ENCODE measurements at places on chromosomes 3 and 15.

- no peak for DNase-seq
Observed at GRCh38 chr15:81024265-81024872, 23.6 kb downstream of the TLNRD1 start.

DNA sequence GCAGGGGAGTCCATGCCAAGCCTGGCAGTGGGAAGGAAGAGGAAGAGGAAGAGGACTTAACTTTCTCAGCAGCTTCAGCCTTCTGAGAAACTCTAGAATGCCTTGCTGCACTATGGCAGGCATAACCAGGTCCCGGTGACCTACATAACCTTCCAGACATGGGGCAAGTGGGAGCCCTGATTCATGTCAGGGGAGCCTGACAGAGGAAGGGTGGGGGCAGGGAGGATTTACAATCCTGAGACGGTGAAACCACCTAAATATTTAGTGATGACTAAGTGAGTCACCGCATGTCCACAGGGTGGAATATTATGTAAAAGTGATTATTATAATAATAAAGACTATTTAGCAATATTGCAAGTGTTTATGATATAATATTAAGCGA is 46.7 kb downstream of the AMOTL2 start:
- no peak for DNase-seq

DNA sequence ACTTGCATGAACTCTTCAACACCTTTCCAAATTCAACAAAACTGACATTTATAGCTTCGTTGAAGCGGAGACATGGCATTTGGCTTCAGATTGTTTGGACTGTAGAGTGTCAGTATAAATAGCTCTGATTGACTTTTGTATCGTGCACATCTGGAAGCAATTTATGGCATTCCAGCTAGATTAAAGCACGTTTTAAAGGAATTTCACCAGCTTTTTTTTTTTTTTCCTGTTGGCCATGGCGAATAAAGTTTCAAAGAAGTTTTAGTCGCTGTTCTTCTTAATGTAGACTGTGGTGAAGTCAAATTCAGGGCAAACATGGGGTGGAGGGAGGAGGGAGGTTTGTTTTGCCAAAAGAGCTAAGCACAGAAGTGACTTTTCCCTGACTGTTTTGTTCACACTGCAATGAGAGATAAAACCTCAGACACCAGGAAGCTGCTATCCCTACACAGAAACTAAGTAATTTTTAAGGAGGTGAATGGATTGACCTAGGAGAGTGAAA is 391.0 kb upstream of the RARB start:
- DNase-seq, result peak; percentile 2

GRCh38 chr3:186802701-186803100 is 3.6 kb downstream of the RFC4 start:
- no peak for DNase-seq

DNA sequence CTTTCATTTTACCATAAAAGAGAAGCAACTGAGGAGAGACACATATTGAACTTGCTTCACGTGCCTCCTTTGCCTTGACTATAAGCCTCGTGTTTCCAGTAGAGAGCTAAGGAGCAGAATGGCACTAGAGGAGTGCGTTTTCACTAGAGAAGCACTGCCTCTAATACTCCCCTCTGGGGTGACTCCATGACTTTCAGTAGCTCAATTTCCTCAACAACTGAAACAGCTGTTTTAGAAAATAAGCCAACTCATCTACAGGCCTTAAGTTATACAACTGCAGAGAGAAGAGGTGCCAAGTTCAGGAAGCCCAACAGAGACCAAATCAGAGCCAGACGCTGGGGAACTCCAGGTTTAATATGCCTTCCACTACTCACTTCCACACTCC is 1.9 kb downstream of the UBP1 start:
- DNase-seq, result no peak

DNA sequence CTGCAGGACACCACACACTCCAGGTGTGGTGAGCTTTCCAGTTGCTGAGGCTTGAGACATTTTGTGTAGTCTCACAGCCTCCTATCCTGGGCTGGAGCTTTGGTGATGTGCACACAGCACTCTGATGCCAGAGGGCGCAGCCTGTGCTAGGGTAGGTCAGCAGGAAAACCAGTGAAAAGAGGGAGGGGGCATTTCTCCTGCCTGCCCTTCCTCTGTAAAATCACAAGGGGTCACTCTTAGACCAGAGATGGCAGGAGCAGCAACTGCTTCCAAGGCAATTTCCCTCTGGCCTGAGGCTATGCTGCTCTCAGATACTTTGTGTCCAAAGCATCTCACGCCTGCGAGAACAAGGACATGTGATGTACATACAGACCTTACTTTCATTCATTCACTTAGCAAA is 16.5 kb upstream of the MUSTN1 start:
- DNase-seq, result peak; percentile 32

DNA sequence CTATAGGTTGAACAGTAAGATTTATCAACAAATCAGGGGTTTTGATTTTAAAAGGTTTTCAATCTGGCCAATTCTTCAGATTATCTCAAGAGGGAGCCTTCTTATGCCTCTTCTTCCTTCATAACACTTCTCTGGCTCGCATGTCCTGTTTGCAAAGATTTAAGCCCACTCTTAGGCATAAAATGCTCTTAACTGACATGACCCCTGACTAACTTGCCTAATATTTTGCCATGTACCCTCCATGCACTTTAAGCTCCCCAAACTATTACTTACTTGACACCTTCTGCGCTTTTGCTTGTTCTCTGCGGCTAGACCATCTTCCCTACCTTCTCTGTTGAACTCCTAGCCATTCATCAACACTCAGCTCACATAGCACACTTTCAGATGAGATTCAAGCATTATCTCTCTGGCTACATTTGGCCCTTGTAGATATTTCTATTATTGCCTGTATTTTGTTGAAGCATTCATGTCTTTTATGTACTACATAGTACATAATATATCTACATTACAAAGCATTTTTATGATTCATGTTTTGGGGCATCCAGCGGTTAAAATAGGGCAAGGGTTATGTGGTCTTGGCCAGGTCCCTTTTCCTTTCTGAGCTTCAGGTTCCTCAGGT is 1.0 kb upstream of the ARIH1 start:
- DNase-seq, result no peak

DNA sequence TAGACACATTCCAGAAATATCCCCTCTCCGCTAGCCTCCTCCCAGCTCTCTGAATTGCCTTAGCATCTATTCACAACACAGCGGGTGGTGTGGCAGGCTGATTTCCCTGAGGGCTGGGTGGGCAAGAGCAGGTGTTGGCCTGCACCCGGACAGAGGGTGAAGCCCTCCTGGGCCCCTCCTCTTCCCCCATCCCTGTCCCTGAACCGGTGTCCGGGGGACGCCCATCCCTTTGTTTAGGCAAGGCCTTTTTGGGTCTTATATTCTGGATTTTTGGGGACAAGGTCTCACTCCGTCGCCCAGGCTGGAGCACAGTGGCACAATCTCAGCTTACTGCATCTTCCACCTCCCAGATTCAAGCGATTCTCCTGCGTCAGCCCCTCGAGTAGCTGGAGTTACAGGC is 55.2 kb upstream of the KLHL25 start:
- no peak for DNase-seq

DNA sequence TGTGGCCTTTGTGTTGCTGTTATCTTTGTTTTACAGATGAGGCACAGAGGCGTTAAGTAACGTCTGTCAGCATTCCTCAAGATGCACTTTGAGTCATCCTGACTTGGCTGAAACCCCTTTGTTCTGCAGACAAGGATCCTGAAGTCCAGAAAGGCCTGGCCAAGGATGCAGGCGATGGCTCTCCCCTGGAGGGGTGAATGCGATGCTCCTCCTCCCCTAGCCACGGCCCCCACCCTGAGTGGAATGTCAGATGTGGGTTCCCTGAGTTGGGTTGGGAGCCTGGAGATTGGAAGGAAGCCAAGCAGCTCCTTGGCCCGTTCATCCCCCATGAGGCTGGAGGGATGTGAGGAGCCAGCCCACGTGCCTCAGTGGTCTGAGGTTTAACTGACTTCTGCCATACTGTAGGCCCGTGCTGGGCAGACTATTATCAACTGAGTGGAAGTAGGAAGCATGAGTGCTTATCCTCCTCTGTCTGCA is 43.3 kb downstream of the POMGNT2 start:
- no peak for DNase-seq

- DNase-seq, result no peak
Observed at GRCh38 chr15:80179025-80179759, 26.4 kb downstream of the FAH start.

GRCh38 chr15:64521726-64522164 is 61.4 kb downstream of the ZNF609 start:
- DNase-seq, result peak; percentile 36

DNA sequence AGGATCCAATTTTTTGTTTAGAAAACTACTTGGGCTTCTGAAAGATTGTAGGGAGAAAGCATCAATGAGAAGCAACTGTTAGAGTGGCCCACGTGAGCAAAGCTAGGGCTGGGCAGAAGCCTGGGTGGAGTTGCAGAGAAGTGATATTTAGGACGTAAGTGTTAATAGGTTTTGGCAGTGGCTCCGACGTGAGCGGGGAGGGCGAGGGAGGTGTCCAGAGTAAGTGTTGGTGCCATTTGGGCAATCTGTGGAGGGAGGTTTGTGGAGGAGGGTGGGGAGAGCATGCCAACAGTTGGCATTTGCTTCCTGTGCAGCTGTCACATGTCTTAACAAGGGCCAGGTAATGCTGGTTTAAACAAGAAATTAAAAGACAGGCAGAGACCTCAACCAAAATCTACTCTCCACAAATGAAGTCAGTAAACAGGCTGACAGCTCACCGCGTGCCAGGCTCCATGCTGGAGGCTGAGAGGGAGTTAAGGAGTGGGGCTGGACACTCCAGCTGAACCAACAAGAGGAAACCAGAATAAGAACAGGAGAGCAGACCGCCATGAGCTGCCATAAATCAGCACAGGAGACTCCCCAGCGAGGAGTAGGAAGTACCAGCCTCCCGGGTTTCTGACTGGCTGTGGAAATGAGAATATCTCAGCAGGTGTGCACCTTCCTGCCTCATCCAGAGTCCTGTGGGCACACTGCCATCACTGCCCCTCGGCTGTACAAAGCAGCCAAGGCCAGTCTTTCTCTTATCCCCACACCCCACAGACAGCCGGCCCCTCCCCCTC is 232.6 kb downstream of the ABHD5 start:
- peak; percentile 12 for DNase-seq

GRCh38 chr15:52615302-52615701 is 46.5 kb upstream of the ARPP19 start:
- no peak for DNase-seq

DNA sequence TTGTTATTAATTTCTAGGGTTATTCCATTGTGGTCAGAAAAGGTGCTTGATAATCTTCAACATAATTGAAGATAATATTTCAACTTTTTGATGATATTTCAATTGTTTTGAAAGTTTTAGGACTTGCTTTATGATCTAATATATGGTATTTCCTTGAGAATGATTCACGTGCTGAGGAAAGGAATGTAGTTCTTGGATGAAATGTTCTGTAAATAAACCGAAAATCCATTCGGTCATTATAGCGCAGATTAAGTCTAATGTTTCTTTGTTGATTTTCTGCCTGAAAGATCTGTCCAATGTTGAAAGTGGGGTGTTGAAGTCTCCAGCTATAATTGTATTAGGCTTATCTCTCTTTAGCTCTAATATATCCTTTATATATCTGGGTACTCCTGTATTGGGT is 617.5 kb upstream of the NECTIN3 start:
- DNase-seq, result no peak

GRCh38 chr3:63963496-63963895 is 51.3 kb upstream of the SCAANT1 start:
- DNase-seq, result no peak

DNA sequence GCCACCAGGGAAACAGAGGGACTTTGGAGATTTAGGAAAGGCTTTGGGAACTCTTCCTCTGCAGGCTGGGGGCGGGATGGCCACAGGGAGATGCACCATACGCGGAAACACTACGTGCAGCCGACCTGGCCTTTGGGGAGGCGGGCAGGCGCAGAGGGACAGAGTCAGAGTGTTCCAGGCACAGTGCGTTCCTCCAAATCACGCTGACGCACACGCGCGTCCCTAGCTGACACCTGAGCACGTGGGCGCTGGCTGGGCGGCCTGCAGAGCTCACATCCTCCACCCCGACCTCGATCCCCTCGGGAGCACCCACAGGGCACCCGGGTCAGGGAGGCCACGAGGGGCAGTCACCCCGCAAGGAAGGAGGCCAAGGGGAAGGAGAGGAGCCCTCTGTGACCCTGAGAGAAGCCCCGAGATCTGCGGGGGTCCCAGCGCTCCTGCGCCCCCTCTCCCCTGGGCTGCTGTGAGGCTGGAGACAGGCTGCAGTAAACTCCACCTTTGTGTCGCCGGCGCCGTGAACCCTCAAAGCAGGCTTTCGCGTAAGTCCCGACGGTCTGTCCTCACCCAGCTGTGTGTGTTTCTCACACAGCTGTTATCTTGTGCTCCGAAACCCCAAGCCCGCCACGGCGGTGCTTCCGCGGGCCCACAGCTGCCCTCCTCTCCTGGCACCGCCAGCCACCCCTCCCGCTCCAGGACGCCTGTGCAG is 196.3 kb downstream of the OCA2 start:
- DNase-seq, result no peak

- DNase-seq, result no peak
Observed at GRCh38 chr3:160810362-160811236, 54.6 kb downstream of the PPM1L start.

DNA sequence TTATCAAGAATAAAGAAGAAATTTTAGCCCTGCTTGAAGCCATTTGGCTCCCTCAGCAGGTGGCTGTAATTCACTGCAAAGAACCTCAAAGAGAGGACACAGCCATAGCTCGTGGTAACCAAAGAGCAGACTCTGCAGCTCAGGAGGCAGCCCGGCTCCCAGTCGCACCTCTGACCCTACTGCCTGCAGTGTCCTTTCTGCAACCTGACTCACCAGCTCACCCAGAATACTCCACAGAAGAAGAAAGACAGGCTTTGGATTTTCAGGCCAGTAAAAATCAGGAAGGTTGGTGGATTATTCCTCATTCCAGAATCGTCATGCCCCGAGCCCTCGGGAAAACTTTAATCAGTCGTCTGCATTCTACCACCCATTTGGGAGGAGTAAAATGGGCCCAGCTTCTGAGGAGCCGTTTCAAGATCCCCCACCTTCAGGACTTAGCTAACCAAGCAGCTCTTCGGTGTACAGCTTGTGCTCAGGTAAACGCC is 38.6 kb downstream of the ZBTB11 start:
- no peak for DNase-seq

GRCh38 chr3:12178091-12178820 is 19.5 kb upstream of the TIMP4 start:
- no peak for DNase-seq

All from DMS79 treated with DMSO at 0.1 percent for 48 hours (cell line).